ENCODE measurements at places on chromosomes 11 and 22. TPM values are rescaled to one million over a fixed set of nuclear protein-coding genes. Genes with fewer than 3 reads are reported as not detected.

GRCh38 chr22:27024982-27025381 lies 367.6 kb downstream of the MIAT start:
- no peak for DNase-seq

DLG2 gene
- 0.46 TPM for total RNA-seq

HEPN1 gene
- not detected for total RNA-seq

DNA sequence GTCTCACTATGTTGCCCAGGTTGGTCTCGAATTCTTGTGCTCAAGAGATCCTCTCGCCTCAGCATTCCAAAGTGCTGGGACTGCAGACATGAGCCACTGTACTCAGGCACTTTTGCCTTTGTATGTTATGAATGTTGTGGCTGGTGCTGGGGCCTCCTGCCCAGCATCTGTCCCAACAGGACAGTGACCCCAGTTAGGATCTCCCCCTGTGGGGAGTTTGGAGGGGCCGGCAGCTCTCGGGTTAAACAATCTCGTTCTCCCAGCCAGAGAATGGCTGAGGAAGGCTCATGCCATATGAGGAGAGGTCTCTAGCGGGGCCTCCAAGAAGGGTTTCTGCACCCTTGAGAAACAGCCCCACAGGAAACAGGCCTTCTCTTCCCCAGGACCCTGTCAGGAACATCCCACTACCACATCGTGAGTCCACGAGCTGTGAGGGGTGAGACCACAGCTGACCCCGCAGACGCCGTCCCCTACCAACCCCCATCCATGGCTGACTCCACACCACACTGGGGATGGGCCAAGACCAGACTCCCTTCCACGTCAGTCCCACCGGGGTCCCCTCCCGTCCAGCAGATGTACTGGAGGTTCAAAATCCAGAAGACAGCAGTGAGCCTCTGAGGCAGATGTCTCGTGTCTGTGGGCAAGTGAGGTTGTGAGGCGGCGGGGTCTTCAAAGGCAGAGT lies 54.1 kb downstream of the SHANK2 start:
- DNase-seq, result no peak

DNA sequence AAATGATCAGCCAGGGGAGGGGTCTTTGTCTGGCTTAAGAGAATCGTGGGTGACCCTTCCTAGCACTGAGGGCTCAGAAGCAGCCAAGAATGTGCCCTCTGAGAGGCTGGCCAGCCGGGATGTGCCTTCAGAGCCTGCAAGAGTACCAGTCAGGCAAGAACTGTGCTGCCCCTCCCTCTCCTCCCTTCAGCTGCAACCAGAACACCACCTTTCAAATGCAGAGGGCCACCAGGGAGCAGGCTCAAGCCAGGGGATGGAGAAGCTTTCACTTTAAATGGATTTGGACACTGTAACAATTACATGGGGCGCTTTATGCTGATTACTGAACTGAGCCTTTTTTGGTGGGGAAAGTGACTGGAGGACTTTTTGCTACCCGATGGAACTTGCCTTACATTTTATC lies 44.9 kb upstream of the TENM4 start:
- no peak for DNase-seq

GRIA4 gene
- total RNA-seq, result not detected

- no peak for DNase-seq
These were observed 24.2 kb upstream of the YAP1 start for GRCh38 chr11:102085864-102086551.

GRCh38 chr11:68142028-68142412 lies 20.8 kb upstream of the CHKA start:
- no peak for DNase-seq

- no peak for DNase-seq
These were observed 25.5 kb downstream of the UVRAG start for GRCh38 chr11:75840522-75840921.

GRCh38 chr11:79441461-79441875 lies 638 bp upstream of the TENM4 start:
- peak; percentile 91 for DNase-seq

DNA sequence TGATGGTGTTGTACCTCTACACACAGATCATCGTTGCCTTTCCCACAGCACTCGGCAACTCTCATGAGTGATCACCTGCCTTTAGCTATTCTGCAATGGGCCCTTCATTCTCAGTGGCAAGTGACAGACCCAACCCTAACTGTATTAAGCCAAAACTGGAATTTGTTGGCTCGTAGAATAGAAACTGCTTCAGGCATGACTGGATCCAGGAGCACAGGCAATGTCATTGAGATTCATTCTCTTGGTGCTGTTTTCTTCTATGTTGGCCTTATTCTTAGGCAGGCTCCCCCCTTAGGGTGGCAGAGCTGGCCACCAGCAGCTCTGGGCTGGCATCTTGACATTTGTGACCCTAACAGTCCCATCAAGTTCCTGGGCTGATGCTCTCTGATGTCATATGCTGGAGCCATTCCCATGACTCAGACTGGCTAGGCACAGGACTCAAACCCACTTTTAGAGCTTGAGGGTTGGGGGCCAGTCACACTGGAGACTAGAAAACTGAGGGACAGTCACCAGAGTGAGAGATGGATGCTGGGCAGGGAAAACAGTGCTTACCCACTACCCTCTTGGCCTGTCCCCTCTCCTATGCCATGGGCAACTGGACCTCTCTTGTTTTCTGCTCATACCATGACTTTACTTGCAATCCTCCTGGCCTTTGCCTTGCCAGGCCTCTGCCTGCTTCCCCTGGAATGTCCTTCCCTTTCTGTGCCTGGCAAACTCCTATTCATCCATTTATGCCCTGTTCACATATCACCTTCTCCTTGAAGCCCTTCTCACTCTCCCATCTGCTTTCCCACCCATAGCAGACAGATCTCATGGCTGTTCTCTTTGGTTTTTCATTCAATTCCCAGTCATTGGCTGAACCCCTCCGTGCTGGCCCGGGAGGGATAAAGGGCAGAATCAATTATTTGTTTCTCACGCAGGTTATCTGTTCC lies 7.1 kb upstream of the CDC42EP2 start:
- no peak for DNase-seq

TMEM151A gene
- total RNA-seq, result not detected

DNA sequence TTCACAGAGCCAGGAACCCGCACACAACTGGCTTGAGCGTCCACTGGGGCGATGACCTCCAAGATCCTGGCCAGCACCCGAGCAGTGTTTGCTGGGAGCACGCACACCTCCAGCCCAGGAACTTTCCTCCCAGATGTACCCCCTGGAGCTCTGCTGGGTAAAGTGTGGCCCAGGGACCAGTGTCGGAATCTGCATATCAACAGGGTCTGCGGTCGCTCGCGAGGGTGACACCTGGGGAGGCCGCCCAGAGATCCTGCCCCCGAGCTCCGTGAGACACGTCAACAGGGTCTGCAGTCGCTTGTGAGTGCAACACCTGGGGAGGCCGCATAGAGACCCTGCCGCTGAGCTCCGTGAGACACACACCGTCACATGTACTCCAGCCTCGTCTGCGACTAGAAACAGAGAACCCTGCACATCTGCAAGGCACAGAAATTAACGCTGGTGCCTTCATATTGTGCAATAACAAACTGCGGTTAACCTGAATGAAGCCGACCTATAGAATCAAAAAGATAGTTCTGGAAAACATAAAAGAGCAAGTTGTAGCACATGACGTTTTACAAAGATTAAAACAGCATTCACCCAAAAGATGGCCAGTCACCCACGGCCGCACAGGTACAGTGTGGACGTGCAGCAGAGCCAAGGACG lies 172.4 kb downstream of the BRD1 start:
- no peak for DNase-seq

GRCh38 chr11:16690086-16690485 lies 48.4 kb upstream of the C11orf58 start:
- DNase-seq, result no peak

DNA sequence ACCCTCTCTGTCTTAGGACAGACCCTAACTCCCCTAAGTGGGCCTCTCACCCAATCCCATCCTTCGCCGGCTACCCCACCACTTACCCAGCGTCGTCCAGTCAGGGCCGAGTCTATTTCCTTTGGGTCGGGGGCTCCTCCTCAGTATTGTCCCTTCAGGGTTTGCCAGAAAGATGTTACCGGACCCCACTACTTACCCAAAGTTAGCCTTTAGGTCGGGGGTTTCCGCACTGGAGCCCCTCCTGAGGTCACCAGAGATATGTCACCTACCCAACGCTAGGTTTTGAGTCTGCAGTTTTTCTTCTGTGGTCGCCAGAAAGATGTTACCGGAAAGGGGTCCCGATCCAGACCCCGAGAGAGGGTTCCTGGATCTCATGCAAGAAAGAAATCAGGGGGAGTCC lies 17.9 kb upstream of the B4GALNT4 start:
- no peak for DNase-seq

GRCh38 chr22:43314611-43315010 lies 28.6 kb downstream of the SCUBE1 start:
- DNase-seq, result no peak

ZNF280B gene
- total RNA-seq, result 0.37 TPM

OR2AG2 gene
- total RNA-seq, result 0.09 TPM

GRCh38 chr22:37972527-37972926 lies 11.8 kb downstream of the SOX10 start:
- DNase-seq, result no peak

TEF gene
- total RNA-seq, result 8.1 TPM

DNA sequence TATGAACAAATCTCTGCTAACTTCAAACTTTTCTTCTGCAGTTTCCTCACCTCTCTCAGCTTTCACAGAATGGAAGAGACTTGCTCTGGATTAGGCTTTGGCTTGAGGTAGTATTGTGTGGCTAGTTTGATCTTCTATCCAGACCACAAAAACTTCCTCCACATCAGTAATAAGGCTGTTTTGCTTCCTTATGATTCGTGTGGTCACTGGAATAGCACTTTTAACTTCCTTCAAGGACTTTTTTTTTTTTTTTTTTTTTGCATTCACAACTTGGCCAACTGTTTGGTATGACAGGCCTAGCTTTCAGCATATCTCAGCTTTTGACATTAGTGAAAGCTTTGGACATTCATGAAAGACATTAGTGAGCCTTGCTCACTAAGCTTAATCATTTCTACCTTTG lies 47.5 kb upstream of the LRRC55 start:
- no peak for DNase-seq

OR6A2 gene
- total RNA-seq, result not detected

DNA sequence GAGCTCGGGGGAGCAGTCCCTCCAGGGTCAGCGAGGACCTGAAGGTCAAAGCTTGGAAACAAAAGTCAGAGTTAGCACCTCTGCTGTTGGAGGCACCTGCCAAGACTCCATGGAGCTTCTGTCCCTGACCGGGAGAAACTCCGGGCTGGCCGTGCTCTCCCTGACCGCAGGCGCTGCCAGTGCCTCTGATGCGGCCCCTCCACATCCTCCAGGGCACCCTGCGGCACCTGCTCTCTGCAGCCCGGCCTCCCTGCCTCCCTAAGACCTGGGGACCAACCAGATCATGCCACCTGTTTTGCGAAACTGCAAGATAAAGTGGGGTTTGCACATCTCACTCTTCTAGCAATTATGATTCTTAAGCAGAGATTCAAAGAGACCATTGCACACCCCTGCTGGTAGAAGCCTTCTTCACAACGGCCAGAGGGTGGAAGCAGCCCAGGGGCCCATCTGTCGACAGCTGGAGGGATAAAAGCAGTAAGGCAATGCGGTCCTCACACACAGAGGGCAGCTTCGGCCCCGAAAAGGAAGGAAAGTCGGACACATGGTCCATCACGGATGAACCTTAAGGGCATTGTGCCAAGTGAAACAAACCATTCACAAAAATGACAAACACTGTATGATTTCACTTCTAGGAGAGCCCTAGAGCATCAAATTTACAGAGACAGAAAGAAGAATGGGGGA lies 477.1 kb downstream of the BRD1 start:
- no peak for DNase-seq

FAM227A gene
- total RNA-seq, result 1.1 TPM

GRCh38 chr22:36456464-36456845 lies 25.0 kb downstream of the TXN2 start:
- no peak for DNase-seq

BANF1 gene
- 278 TPM for total RNA-seq

POU2AF1 gene
- total RNA-seq, result not detected

GRCh38 chr11:97895572-97895971 lies 1125.2 kb upstream of the CNTN5 start:
- no peak for DNase-seq

NCF4 gene
- total RNA-seq, result not detected

- no peak for DNase-seq
These were observed 45.0 kb upstream of the SLC1A2 start for GRCh38 chr11:35464308-35464707.

LRRC74B gene
- not detected for total RNA-seq

GRCh38 chr11:32101791-32102190 lies 10.9 kb downstream of the RCN1 start:
- DNase-seq, result no peak

DNA sequence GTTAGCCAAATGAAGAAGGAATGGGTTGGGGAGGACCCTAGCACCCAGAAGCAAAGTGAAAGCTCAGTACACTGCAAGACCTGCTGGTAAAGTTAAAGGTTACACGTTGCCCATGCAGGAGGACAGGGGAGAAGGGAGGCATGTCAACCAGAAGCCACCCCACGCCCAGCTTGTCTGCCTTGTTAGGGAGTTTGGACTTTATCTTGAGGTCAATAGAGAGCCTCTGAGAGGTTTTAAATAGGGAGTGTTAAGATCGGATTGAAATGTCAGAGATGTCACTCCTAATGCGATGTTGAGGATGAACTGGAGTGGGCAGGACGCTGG lies 18.7 kb upstream of the PEX26 start:
- no peak for DNase-seq

GRK2 gene
- 32.6 TPM for total RNA-seq

DEPDC7 gene
- 12.4 TPM for total RNA-seq

DNA sequence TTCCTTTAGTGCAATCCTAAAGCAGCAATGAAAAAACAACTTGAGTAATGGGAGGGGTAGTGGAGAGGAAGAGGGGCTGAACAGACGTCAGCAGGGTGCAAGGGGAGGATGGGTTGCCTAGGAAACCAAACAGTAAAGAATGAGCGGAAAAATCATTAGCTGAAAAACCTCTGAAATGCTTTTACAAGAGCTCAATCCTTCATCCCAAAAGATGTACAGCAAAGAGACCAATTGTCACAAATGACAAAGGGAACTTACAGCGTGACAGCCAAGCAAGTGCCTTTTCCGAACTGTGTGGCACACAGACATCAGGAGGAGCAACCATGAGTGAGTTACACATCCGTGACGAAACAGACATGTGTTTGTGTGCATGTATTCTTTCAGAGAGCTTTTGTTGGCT lies 104.6 kb downstream of the SIK3 start:
- no peak for DNase-seq

- DNase-seq, result no peak
These were observed 6.8 kb upstream of the SLC22A8 start for GRCh38 chr11:63022441-63022840.

GRCh38 chr22:19800761-19801244 lies 40.2 kb downstream of the TBX1 start:
- peak; percentile 28 for DNase-seq

GRCh38 chr11:66221726-66222236 lies 46.7 kb upstream of the RAB1B start:
- DNase-seq, result no peak

Measured in HFFc6 (cell line).